Muscle of back (tissue), 13 donors: ENCODE measurements at places on chromosomes 1 and 21. TPM values are rescaled to one million over a fixed set of nuclear protein-coding genes. Genes with fewer than 3 reads are reported as not detected.

The NFIA gene
- polyA plus RNA-seq, result 32.5 TPM

DNA sequence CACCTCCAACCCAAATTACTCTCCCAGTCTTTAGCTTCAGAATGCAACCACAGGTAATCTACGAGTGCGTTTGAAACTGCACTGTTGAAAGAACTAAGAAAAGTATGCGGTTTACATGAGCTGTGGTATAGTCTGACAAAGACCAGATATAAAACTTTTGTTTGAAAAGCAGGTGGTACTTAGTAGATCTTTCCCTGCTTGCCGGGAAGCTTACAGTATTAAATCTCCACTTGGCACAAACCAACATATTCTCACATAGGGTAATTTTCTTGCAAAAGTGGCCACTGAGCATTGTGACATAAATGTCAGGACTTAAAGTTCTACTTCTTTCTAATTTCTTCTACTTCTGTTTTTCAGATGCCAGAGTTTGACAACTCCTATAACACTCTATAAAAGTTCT, 8.4 kb downstream of the RGS2 start:
- no peak for DNase-seq

GRCh38 chr1:10530281-10530740, 55.6 kb downstream of the PEX14 start:
- DNase-seq, result no peak

DNA sequence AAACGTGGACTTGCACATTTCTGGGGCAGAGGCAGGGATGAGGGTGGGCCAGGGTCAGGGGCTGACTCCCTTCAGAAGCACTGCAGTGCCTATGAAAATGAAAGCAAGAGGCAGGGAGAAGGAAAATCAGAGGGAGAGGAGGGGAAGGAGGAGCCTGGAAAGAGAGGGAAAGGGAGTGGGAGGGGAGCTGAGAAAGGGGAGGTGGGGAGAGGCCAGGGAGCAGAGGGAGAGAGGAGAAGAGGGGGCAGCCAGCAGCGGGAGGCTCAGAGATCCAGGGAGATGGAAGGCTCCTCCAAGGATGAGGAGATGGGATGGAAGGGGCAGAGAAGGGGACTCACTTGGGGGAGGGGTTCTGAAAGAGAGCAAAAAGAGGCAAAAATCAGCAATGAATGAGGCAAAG, 96.3 kb upstream of the KLHDC7A start:
- DNase-seq, result peak; percentile 45

- no peak for DNase-seq
Measured at GRCh38 chr1:114216431-114217173, 62.9 kb upstream of the SYT6 start.

DNA sequence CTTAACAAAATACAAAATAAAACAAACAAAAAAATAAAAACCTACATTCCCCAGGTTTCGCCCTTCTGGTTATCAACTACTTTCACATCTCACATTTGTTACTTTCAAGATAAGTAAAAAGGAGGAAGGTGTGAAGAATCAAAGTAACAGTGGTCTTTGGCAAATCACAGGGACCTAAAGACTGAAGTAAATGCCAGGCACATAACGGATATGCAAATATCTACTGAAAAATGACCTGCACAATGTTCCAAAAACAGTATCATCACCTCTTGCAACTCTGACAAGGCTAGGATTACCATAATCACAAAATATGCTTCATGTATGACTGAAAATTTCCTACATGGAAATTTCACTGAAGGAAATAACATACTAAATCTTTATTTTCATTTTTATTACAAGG, 29.3 kb downstream of the COP1 start:
- DNase-seq, result no peak

- DNase-seq, result peak; percentile 28
Measured at GRCh38 chr1:152141971-152142584, 16.9 kb downstream of the RPTN start.

DNA sequence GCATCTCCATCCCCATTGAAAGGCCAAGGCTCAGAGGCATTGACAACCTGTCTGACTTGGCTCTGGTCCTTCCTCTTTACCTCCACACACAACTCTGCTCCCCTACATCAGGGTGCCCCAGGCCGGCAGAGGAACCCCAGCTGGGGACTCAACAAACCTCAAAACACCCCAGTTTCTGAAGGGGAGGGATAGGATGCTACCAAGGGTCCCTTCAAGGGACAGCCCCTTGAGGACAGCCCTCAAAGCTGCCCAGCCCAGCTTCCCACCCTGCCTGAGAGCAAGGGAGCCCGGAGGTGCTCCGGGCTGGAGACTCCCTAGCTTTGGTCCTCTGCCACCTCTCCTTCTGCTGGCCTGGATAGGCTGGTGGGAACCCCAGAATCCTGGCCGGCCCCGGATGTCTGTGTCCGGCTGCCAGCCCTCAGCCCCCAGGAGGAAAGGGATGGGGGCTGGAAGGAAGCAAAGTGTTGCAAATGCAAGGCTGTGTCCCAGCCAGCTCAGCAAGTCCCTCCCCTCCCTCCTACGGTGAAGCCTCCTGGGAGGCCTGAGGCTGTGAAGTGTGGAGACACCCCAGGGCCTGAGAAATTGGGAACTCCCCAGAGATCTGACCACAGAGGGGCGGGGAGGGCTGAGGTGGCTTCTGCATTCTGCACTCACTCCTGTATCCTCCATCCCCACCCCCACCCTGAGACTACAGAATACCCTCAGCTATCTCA, 1.1 kb upstream of the MARCKSL1 start:
- no peak for DNase-seq

- DNase-seq, result no peak
Measured at GRCh38 chr1:236728752-236729151, 42.5 kb downstream of the ACTN2 start.

- DNase-seq, result peak; percentile 89
Measured at GRCh38 chr1:148388260-148389026, 94.7 kb downstream of the PPIAL4G start.
